Hippocampal formation (tissue), 2 donors: ENCODE measurements at places on chromosomes 7 and 10.

DNA sequence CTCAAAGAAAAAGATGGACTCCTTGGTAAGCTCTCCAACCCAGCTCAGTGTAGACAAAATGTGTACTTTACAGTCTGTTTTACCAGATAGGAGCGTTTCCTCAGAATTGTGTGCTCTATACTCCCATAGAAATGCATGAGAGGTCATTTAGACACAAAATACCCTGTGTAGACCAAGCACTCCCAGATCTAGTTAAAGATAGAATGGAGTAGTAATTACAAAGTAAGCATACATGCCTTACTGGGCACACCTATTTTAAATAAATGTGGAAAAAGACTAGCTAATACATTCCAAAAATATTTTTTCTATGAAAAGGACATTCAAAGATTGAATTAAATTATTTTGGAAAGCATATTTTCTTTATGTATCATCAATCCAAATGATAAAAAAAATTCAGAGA is 271.9 kb upstream of the DGKB start:
- no peak for DNase-seq

DNA sequence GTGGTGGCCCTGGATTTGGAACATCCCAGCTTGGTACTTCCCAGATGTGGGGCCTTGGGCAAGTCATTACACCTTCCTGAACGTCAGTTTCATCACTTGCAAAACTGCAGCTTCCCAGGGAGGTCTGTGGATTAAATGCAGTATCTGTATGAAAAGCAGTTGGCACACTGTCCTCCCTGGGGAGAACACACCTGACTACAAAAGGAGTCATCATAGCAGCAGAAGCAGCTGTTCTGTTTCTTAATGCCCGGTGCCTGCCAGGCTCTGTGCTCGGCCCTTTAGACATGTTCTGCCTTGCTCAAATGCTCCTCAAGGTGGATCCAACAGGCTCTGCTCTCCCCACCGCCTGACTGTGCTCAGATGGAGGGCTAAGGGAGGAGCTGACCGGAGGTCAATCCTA is 31.0 kb downstream of the CDCA7L start:
- DNase-seq: no peak

DNA sequence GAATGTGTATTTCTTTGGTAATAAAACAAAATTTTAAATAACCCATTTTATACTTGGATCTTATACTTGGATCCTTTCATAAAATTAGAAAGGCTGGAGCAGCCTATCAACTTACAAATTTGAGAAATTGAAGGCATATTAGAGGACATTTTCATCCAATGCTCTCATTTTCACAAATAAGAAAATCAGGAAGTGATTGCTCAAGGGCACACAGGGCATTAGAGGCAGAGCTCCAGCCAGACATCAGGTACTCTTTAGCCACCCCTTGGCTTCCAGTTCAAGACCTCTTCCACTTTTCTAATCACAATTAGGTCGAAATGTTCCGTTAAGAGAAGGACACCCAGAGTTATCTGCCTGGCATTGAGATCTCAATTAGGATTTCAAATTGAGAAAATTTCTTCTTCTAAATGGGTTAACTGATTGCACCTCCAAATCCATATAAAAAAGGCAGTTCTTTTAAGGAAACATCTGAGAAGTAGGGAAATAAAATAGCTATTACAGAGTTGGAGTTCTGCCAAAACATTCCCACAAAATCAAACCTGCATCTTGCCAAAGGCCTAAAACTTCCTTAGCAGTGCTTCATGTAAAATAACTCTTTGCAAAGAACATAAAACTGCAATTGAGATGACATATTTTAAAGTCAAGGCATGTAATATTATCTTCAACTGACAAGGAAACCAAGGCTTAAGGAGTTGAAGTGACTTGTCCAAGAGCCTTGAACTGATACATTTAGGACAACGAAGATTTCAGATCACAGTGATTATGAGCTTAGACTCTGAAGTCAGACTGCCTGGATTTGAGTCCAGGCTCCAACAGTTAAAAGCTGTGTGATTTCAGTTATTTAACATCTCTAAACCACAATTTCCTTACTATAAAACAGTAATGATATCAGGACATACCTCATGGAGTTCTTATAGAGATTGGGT is 2.4 kb downstream of the ACTA2 start:
- no peak for DNase-seq

GRCh38 chr10:132899751-132900065 is 42.7 kb downstream of the CFAP46 start:
- no peak for DNase-seq

DNA sequence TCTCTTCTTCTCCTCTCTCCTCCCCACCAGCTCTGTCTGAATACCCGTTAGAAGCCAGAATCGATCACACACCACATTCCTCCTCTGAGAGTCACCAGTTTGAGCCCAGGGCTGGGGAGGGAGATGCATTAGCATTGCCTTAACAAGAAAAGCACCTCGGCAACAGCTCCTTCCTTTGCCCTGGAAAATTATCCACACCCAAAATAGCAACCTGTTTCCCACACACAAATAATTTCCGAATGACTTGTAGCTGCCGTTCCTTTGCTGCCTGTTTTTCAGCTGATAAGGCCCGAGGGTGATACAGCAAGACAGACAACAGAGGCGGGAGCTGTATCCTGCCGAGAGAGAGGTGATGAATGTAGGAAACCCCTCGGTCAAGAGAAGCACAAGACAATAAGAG is 91.3 kb downstream of the CPXM2 start:
- no peak for DNase-seq
